ENCODE measurements at places on chromosomes 7 and 10.

GRCh38 chr7:65216469-65216868, 157.2 kb upstream of the ZNF92 start:
- no peak for DNase-seq

- no peak for DNase-seq
These were observed 50.2 kb downstream of the RABGEF1 start for GRCh38 chr7:66790725-66791124.

DNA sequence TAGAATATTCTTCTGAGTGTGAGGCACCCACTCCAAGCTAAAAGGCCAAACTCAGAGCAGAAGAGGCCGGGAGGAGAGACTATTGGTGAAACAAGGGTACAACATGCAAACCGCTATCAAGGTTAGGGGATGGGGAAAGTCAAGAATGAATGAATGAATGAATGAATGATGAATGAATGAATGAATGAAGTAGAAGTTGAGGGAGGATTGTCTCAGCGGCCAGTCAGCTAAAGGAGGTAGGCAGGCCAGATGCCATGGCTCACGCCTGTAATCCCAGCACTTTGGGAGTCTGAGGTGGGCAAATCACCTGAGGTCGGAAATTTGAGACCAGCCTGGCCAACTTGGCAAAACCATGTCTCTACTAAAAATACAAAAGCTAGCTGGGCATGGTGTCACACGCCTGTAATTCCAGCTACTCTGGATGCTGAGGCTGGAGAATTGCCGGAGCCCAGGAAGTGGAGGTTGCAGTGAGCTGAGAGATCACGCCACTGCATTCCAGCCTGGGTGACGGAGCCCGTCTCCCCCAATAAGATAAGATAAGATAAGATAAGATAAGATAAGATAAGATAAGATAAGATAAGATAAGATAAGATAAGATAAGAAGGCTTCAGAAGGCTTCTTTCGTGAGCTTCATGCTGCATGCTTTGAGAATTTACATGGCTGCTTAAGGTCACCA, 250.8 kb downstream of the CCDC3 start:
- no peak for DNase-seq

DNA sequence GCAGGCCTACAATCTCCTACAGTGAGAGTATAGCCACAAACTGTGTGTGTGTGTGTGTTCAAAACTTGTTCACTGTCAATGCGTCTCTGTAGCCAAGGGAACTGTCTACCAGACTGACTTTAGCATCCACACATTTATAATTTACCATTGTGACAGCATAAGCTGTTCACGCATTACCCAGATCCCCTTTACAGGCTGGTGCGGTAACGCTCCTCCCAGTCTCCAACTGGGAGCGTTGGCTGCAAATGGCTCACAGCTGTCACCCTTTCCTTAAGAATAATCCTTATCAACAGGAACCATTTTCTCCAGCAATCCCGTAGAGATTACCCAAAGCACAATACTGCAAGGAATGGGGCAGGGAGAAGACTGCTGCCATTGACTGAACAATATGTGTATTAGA, 199.5 kb downstream of the GPAM start:
- no peak for DNase-seq

DNA sequence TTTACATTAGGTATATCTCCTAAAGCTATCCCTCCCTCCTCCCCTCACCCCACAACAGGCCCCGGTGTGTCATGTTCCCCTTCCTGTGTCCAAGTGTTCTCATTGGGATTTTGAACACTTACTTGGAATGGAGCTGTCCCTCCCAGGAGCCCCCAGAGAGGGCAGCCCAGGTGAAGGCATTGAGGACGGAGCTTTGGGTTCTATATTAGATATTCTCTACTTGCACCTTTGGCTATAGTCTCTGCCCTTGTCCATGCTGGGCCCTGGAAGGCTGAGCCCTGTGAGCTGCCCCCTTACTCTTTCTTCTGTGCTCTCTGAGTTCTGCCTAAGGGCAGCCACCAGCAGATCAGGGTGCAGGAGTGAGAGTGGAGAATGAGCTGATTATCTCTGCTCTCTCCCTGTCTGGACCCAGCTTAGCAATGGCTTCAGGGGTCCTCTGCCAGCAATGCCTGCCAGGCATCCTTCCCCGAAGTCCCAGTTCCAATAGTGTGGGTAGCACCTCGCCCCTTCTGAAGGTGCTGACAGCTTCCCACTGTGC, 11.2 kb downstream of the ADRA2A start:
- no peak for DNase-seq

DNA sequence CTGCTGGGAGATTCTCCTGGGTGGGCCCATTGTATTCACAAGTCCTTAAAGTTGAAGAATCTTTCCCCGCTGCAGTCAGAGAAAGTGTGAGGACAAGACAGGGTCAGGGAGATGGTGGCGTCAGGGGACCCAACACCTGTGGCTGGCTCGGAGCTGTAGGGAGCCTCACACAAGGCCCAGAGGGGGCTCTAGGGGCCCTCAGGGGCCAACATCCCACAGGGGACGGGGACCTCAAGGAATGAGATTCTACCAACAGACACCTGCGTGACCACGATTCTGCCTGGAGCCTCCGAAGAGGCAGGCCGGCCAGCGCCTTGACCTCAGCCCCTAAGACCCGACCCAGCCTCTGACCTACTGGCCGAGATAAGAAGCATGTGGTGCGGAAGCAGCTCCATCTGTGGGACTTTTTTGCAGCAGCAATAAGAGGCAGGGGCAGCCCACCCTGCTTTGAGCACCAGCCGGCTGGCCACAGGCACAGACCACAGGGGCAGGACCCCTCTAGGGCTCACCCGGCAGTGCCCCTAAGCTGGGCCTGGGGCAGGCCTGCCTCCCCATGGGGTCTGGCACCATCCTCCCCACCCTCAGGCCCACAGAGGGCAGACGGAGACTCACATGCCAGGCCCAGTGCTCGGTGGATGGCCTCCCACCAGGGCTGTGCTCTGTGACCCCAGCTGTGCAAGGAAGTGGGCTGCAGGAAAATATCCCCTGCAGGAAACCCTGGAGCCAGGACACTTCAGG, 13.2 kb downstream of the RASGEF1A start:
- DNase-seq: no peak

- DNase-seq: no peak
These were observed 39.8 kb downstream of the CAMK2B start for GRCh38 chr7:44285561-44285960.

- DNase-seq: no peak
These were observed 243.6 kb downstream of the TWIST1 start for GRCh38 chr7:18873734-18874336.

- DNase-seq: no peak
These were observed 8.7 kb upstream of the ACTA2 start for GRCh38 chr10:88961266-88961665.

- DNase-seq: no peak
These were observed 82.7 kb upstream of the KLF6 start for GRCh38 chr10:3867454-3868270.

GRCh38 chr10:103563231-103564115, 70.0 kb downstream of the NEURL1 start:
- DNase-seq: no peak

DNA sequence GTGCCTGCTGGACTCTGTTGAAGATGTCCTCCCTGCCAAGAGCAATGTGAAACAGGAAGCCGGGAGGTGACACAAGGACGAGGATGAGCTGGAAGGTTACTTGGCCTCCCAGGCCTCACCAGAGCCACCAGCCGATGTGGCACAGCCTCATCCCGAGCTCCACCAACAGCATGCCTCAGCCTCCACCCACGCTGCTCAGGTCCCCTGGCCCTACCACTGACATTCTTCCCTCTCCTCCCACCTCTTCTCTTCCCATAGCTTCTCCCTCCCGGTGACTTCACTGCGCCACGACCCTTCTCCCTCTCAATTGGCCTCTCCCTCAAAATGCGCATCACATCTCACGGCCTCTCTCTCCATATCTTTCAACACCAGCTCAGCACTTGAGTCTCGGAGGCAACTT, 249.9 kb downstream of the SKAP2 start:
- DNase-seq: no peak

- no peak for DNase-seq
These were observed 649.6 kb downstream of the REEP3 start for GRCh38 chr10:64170791-64171190.
